ENCODE measurements at places on chromosomes 1 and 21. TPM values are rescaled to one million over a fixed set of nuclear protein-coding genes. Genes with fewer than 3 reads are reported as not detected.

SLC44A5 gene
- not detected for total RNA-seq

FAM151A gene
- total RNA-seq, result 0.15 TPM

GUCA2B gene
- not detected for total RNA-seq

CD1C gene
- total RNA-seq, result not detected

ATF3 gene
- total RNA-seq, result 28.6 TPM
